Esophagus squamous epithelium (tissue), 5 donors: ENCODE measurements at places on chromosomes 1 and 21. TPM values are rescaled to one million over a fixed set of nuclear protein-coding genes. Genes with fewer than 3 reads are reported as not detected.

GRCh38 chr1:23215751-23216449 is 1.4 kb downstream of the HTR1D start:
- H3K4me1 ChIP-seq, result peaks cover 6% of the 10 kb centered on the region
- H3K4me3 ChIP-seq, result no peak overlapping the region
- no peak overlapping the region for H3K27ac ChIP-seq
- H3K27me3 ChIP-seq, result no peaks in the 10 kb centered on the region

DNA sequence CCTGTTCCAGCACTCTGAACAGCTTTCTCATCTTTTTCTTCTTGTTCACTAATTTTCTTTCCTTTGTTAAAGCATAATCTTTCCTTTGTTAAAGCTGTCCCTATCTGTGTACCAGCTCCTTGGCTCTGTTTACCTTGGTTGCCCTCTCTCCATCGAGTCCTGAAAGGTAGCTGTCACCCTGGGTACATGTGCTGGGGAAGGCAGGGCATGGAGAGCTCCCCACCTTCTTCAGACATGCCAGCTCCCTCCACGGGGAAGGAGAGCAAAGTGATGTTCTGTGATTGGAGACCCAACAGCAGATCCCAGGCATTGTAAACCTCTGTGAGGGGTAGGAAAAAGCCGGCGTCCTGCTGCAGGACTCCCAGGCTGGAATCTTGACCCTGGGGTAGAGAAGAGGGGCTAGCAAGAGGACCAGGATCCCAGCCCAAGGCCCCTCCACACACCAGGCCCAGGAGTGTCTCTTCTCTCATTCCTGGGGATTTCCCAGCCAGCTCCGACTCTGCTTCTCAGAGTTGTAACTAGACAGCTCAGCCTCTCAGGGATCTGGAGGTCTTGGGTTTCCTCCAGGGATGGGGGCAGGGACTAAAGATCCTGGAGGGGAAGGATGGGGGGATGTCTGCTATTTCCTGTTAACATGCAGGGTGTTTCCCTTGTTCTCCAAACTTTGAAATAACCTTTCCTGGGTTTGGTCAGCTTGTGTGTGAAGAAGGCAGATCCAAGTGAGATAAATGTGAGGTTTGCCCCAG is 34.4 kb downstream of the TMCC2 start:
- no peaks in the 10 kb centered on the region for H3K4me1 ChIP-seq
- H3K4me3 ChIP-seq, result no peak overlapping the region
- no peak for DNase-seq
- H3K27ac ChIP-seq, result no peak overlapping the region

DNA sequence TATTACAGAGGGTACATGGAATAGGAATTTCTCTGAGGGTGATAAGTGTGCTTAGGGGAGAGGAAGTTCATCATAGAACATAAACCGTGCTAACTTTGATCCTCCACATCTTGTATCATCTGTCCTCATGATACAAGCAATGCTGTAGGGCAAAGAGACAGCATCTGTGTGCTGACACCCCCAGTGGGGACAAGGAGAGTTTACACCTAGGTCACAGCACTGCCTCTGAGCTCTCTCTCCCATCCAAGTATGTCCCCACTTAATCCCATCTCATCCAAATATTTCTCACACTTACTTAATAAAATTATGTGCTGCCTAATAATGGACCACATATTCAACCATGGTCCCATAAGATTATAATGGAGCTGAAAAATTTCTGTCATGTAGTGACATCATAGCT is 4.3 kb upstream of the TEDDM1 start:
- H3K4me1 ChIP-seq, result no peaks in the 10 kb centered on the region
- no peaks in the 10 kb centered on the region for H3K27me3 ChIP-seq
- H3K36me3 ChIP-seq, result no peaks in the 10 kb centered on the region

- no peaks in the 10 kb centered on the region for H3K36me3 ChIP-seq
- H3K4me3 ChIP-seq, result peak within 1 kb of the TSS; percentile 65
- H3K27me3 ChIP-seq, result no peaks in the 10 kb centered on the region
- H3K27ac ChIP-seq, result peak within 1 kb of the TSS; percentile 92
Measured at GRCh38 chr1:231626535-231626950, at the start of gene DISC1. Gene DISC1, plus strand, starts transcription at chr1:231626790. Its CDS starts 78 bp downstream, at chr1:231626868.

DNA sequence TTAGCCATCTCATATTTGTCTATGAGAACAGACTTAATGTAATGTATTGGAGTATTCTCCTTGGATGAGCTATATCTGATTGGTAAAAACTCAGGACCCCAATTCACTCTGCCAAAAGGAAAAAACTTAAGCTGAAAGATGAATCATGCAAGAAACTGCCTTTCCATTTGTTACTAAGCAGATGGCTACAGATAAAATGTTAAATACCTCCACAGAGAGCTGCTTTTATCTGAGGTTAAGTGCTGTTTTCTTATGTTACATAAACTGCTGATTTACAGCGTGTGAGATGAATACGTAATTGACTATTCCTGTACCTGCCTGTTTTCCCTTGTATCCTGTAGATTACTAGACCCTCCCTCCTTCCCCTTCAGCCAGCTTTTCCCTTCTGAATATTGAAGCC is 49.3 kb downstream of the CLCA4 start:
- no peak for DNase-seq
- no peak overlapping the region for H3K4me3 ChIP-seq
- no peak overlapping the region for H3K27ac ChIP-seq
- H3K27me3 ChIP-seq, result no peaks in the 10 kb centered on the region
- H3K36me3 ChIP-seq, result no peaks in the 10 kb centered on the region

- H3K27me3 ChIP-seq, result no peaks in the 10 kb centered on the region
- no peak overlapping the region for H3K4me3 ChIP-seq
- H3K27ac ChIP-seq, result no peak overlapping the region
- no peak for DNase-seq
- H3K36me3 ChIP-seq, result no peaks in the 10 kb centered on the region
- H3K4me1 ChIP-seq, result peaks cover 4% of the 10 kb centered on the region
Measured at GRCh38 chr1:61221642-61222041, 139.3 kb downstream of the NFIA start.

DNA sequence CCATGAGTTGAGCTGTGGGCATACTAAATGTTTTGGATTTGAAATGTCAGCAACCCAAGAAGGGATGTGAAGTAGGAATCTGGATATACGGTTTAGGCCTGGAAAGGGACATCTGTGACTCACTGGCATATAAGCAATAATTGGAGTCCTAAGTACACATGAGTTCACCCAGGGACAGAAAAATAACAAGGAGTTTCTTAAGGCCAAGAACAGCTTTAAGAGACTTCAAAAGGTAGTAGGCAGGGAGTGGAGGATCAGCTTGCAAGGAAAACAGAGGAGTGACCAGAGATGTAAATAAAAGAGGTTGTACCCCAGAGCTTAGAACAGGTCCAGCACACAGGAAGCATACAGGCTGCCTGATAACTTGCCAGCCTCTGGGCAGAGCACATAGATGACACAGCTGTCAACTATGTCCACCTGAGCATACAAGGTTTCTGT is 28.1 kb downstream of the TMEM50B start:
- H3K4me1 ChIP-seq, result no peaks in the 10 kb centered on the region
- no peak overlapping the region for H3K27ac ChIP-seq
- no peak overlapping the region for H3K4me3 ChIP-seq
- no peak for DNase-seq
- H3K27me3 ChIP-seq, result no peaks in the 10 kb centered on the region
- H3K36me3 ChIP-seq, result peaks cover 91% of the 10 kb centered on the region

DNA sequence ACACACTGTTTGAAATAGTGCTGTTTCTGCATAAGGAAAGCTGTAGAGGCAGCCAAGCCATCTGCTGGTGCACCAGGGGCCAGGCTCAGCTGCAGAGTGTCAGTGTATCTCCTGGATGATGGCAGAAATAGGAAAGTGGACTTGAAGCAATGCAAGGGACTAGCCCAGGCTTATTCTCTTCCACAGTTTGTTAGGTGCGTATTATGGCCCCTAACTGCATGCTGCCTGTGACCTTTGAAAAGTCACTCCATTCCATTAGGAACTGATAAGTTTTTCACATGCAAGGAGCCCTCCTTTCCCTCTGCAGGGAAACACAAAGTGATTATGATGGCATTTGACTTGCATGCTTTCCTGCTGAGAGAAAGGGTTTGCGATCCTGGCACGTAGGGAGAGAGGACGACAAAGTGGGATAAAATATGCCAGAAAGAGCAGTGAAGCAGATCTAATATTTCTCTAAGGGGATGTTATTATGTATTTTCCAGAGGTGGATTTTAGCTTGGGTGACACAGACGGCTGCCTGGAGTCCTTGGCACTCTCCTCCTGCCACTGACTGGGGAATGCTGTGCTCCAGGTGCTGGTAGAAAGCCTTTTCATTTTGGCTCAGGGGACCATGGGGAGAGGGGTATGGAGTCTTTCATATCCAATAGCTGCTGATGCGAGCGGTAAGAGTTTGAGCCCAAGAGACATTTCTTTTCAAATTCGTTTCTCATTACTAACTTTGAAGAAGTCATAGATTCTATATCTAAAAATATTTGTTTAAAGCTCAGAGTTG is 402.1 kb upstream of the B3GALT2 start:
- no peak overlapping the region for H3K27ac ChIP-seq
- no peaks in the 10 kb centered on the region for H3K27me3 ChIP-seq
- no peak overlapping the region for H3K4me3 ChIP-seq
- no peak for DNase-seq
- H3K36me3 ChIP-seq, result no peaks in the 10 kb centered on the region
- peaks cover 8% of the 10 kb centered on the region for H3K4me1 ChIP-seq

DNA sequence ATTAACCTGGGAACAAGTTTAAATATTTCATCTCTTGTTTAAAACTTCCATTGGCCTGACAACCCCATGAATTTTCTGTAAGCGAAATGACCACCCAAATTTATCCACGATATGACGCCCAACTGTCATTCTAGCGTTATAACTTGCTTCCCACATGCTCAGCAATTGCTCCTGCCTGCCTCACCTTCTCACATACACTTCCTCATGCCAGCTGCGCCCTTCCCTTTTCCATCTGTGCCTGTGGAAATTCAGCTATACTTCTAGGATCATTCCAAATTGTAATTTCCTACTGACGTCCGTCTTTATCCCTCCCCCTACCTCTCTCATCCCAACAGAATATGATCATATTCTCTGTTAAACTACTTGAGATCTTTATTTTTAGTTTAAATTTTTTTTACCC is 248.0 kb downstream of the RGS7 start:
- no peak overlapping the region for H3K27ac ChIP-seq
- H3K4me1 ChIP-seq, result no peaks in the 10 kb centered on the region
- no peaks in the 10 kb centered on the region for H3K36me3 ChIP-seq
- no peak overlapping the region for H3K4me3 ChIP-seq
- H3K27me3 ChIP-seq, result no peaks in the 10 kb centered on the region

GRCh38 chr1:34477632-34478141 is 277.2 kb upstream of the GJB5 start:
- H3K4me3 ChIP-seq, result no peak overlapping the region
- H3K27ac ChIP-seq, result no peak overlapping the region
- no peak for DNase-seq

DNA sequence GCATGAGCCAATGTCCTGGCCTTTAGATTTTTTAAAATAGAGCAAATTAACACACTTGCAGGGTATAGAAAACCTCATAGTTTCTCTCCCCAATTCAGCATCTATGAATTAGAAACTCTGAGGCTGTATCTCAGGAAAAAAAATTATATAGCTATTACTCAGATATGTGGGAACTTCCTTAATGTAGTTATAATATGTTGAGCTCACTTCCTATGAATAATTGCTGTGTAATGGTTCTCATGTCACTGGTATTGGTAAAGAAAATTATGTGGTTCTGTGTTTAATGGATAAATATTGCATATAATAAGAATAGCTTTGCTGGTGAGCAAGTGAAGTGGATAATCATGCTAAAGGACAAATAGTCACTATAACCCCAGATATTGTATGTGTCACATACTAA is 2019.8 kb downstream of the NCAM2 start:
- H3K36me3 ChIP-seq, result no peaks in the 10 kb centered on the region
- no peak for DNase-seq
- no peaks in the 10 kb centered on the region for H3K27me3 ChIP-seq
- H3K27ac ChIP-seq, result no peak overlapping the region
- no peaks in the 10 kb centered on the region for H3K4me1 ChIP-seq
- no peak overlapping the region for H3K4me3 ChIP-seq

OR2L2 gene
- total RNA-seq, result not detected

LRRC39 gene
- not detected for total RNA-seq
